ENCODE measurements at places on chromosomes 2 and 18. TPM values are rescaled to one million over a fixed set of nuclear protein-coding genes. Genes with fewer than 3 reads are reported as not detected.

GRCh38 chr18:8952769-8953760, 149.4 kb upstream of the NDUFV2 start:
- no peak overlapping the region for H3K27ac ChIP-seq
- no peaks in the 10 kb centered on the region for H3K27me3 ChIP-seq
- peaks cover 15% of the 10 kb centered on the region for H3K4me1 ChIP-seq
- no peaks in the 10 kb centered on the region for H3K36me3 ChIP-seq

GRCh38 chr18:76697441-76697901, 124.9 kb upstream of the ZNF236 start:
- H3K27me3 ChIP-seq = peaks cover 17% of the 10 kb centered on the region
- H3K4me1 ChIP-seq = no peaks in the 10 kb centered on the region
- no peaks in the 10 kb centered on the region for H3K36me3 ChIP-seq

GRCh38 chr2:223027442-223027841, 24.5 kb upstream of the KCNE4 start:
- peaks cover 13% of the 10 kb centered on the region for H3K4me1 ChIP-seq
- H3K27me3 ChIP-seq = no peaks in the 10 kb centered on the region
- no peak overlapping the region for H3K27ac ChIP-seq
- no peaks in the 10 kb centered on the region for H3K36me3 ChIP-seq
- DNase-seq = no peak
- H3K4me3 ChIP-seq = no peak overlapping the region

Gene SPIRE1
- total RNA-seq = 64.4 TPM

DNA sequence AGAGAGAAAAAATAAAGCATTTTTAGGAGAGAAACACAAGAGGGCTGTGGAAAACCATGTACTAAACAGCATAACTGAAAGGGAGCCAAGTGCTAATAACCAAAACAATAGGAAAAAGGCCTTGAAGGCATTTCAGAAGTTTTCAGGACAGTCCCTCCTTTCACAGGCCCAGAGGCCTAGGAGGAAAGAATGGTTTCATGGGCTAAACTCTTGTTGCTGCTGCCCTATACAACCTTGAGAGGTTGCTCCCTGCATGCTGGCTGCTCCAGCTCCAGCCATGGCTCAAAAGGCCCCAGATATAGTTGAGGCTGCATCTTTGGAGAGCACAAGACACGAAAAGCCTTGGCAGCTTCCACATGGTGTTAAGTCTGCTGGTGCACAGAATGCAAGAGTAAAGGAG, 267.4 kb upstream of the LRP1B start:
- H3K27me3 ChIP-seq = no peaks in the 10 kb centered on the region
- no peak overlapping the region for H3K4me3 ChIP-seq

Gene ASXL3
- total RNA-seq = not detected

DNA sequence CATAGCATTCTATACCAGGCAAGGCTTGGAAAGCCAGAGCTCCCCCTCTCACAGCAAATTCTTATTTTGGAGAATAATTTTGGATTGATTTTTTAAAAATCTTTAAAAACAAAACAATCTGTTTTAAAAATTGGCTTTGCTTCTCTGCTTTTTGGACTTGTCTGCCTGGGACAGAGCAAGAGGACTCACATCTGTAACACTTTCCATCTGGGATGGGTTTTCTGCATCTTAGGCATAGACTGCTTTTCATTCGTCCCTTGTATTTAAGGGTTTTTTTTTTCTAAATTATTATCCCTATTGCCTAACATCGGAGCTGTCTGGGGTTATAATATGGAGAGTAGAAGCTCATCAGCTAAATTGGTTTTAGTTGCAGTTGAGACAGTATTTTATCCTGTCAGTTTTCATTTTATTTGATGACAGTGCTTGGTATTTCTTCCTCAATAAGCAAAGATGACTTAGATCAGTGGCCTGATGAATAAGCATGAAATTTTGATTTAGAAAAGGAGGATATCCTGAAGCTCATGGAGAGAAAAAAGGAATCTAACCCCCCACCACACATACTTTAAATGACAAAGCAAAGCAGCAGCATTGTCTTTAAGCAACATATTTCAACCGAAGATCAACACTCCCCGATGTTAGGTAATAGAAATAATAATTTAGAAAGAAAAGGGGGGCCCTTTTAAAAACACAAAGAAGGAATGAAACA, 2.3 kb upstream of the FZD7 start:
- H3K36me3 ChIP-seq = peaks cover 7% of the 10 kb centered on the region
- no peaks in the 10 kb centered on the region for H3K27me3 ChIP-seq
- no peak for DNase-seq
- H3K4me1 ChIP-seq = peaks cover 29% of the 10 kb centered on the region
- peak overlapping the region; percentile 80 for H3K4me3 ChIP-seq

- no peaks in the 10 kb centered on the region for H3K4me1 ChIP-seq
- no peak overlapping the region for H3K27ac ChIP-seq
- no peaks in the 10 kb centered on the region for H3K36me3 ChIP-seq
- DNase-seq = no peak
- H3K4me3 ChIP-seq = no peak overlapping the region
Measured at GRCh38 chr2:5983511-5984272, 291.5 kb downstream of the SOX11 start.

- H3K27me3 ChIP-seq = no peaks in the 10 kb centered on the region
- peak overlapping the region; percentile 16 for H3K4me3 ChIP-seq
- peaks cover 4% of the 10 kb centered on the region for H3K36me3 ChIP-seq
- H3K4me1 ChIP-seq = peaks cover 85% of the 10 kb centered on the region
- DNase-seq = no peak
- peak overlapping the region; percentile 76 for H3K27ac ChIP-seq
Measured at GRCh38 chr2:199449956-199450355, 7.8 kb downstream of the SATB2 start.

GRCh38 chr18:6537475-6537874, 122.8 kb upstream of the L3MBTL4 start:
- H3K27ac ChIP-seq = no peak overlapping the region
- no peaks in the 10 kb centered on the region for H3K27me3 ChIP-seq
- H3K36me3 ChIP-seq = no peaks in the 10 kb centered on the region
- no peak overlapping the region for H3K4me3 ChIP-seq
- no peaks in the 10 kb centered on the region for H3K4me1 ChIP-seq

DNA sequence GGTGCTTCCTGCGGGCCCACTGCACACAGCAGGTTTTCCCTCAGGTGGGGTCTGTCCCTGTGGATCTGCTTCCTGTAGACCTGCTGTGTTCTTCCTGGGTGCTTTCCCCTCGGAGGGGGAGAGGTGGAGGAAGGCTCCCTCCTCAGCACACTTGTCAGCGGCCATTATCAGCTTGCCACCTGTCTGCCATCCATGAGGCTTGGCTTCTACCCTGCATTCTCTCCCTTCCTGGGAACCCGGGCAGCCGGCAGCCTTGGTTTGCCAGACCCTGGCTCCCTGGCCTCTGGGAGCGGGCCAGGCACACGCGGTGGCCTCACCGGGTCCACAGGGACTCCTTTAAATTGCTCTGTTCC, 58.5 kb downstream of the INPP5D start:
- no peaks in the 10 kb centered on the region for H3K36me3 ChIP-seq
- H3K27ac ChIP-seq = no peak overlapping the region
- H3K27me3 ChIP-seq = peaks cover 7% of the 10 kb centered on the region
- H3K4me3 ChIP-seq = no peak overlapping the region
- DNase-seq = no peak

DNA sequence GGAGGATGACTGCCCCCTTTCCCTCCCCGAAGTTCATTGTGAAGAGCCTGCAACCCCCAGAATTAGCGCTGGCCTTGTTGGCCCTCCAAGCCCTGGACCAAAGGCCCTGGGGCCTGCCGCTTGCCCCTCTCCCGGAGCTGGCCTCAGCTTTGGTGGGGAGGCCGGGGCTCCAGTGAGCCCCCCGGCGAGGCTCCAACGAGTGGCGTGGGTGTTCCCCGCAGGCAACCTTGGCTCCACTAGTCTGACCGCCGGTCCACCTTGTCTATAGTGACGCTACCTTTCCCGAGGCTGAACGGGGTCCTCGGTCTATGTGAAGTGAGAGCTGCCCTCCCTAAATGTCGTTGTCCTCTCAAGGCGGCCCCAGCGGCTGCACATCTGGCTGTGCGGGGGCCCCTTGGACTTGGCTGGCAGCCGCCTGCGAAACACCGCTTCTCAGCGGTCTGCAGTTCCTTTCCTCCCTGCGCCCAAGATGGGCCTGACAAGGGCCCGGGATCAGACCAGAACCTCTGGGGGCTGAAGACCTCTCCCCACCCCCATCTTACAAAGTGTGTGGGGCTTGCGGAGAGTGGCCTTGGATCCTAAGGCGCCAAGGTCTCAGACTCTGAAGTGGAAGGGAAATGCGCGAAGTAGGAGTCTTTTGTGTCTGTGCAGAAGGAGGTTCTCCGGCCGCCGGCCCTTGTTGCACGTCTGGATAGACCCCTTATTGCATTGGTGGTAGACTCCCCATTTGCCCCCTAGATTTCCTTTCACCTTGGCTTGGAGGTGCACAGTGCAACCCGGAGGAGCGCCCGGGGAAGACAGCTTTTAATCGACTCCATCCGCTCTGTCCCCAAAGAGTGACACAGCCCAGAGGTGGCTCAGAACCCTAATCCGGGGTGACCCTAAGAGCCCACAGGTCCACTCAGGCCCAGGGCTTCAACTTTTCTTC, 3.9 kb upstream of the HOXD10 start:
- H3K36me3 ChIP-seq = no peaks in the 10 kb centered on the region
- peaks cover 94% of the 10 kb centered on the region for H3K27me3 ChIP-seq
- no peaks in the 10 kb centered on the region for H3K4me1 ChIP-seq
- H3K27ac ChIP-seq = no peak overlapping the region

DNA sequence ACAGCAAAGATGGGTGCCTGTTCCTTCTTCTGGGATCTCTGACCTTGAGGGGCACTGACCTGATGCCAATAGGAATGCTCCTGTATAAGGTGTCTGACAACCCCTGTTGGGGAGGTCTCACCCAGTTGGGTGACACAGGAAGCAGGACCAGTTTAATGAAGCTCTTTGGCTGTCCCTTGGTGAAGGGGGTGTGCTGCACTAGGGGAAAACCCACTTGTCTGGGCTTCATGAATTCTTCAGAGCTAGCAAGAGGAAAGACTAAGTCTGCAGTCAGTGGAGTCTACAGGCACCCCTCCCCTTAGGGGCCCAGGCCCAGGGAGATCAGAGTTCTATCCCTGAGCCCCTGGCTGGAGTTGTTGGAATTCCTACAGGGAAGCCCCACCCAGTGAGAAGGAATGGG, 550.8 kb upstream of the CHAC2 start:
- no peak overlapping the region for H3K27ac ChIP-seq
- no peaks in the 10 kb centered on the region for H3K27me3 ChIP-seq
- no peak overlapping the region for H3K4me3 ChIP-seq
- no peaks in the 10 kb centered on the region for H3K36me3 ChIP-seq
- H3K4me1 ChIP-seq = no peaks in the 10 kb centered on the region

DNA sequence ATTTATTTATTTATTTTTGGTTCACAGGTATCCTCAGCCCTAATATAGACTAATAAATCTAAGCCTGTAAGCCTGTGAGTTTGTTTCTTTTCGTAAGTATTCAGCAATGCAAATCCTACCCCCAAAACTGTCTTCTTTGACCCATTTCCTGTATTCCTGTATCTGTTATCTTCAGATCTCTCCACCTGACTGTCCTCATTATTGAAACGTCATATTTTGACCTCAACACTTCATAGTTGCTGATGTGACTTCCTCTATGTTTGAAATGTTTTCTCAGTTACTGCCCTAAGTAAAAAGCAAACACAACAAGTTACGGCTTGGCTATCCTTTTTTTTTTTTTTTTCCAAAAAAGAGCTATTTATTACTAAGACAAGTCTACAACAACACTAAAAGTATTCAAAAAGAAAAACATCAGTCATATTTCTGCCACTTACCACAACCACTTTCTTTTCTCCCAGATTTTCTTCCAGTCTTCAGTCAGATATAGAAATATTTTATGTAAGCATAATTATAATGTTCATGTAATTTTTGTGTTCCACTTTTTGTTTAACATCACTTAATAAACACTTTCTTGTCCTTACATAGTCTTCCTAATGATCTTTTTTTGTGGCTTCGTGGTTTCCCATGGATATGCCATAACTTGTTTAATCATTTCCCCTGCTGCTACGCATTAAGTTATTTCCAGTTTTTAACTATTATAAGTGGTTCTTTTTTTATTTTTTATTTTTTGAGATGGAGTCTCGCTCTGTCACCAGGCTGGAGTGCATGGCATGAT, 45.0 kb upstream of the EML4 start:
- DNase-seq = no peak
- H3K27ac ChIP-seq = no peak overlapping the region
- no peaks in the 10 kb centered on the region for H3K27me3 ChIP-seq
- no peaks in the 10 kb centered on the region for H3K36me3 ChIP-seq
- no peak overlapping the region for H3K4me3 ChIP-seq

DNA sequence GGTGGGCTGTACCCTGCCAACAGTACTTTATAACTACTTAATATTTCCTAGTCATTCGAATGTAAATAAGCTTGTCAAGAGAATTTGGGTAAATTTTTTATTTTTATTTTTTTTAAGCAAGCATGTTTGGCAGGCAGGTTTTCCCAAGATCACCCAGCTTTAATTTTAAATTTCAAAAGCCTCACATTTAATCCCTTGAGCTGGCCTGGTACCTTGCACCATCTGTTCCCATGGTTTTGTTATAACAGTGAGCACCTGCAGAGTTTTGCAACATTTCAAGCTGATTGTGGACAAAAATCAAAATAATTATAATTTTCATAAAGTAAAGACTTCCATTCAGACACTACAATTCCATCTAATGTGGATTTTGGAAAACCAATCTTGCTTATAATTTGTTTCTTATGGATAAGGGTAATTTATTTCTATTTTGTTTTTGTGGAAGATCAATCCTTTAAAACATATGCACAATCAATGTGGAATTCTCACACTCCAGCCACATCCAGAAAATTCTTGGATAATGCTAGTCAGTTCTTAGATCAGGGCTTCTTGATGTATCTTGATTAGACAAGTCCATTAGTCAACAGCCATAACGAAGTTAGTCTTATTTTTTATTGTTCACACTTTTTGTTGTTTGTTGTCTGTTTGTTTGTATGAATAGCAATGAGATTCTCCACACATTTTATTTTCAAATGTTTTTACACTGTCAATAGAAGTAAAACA, 689.3 kb downstream of the NR4A2 start:
- H3K4me1 ChIP-seq = no peaks in the 10 kb centered on the region
- DNase-seq = no peak
- H3K27me3 ChIP-seq = no peaks in the 10 kb centered on the region

GRCh38 chr18:63236921-63237846, 82.4 kb downstream of the BCL2 start:
- H3K36me3 ChIP-seq = no peaks in the 10 kb centered on the region
- peaks cover 1% of the 10 kb centered on the region for H3K27me3 ChIP-seq
- H3K27ac ChIP-seq = peak overlapping the region; percentile 98
- DNase-seq = no peak
- peaks cover 19% of the 10 kb centered on the region for H3K4me1 ChIP-seq

- H3K4me3 ChIP-seq = no peak overlapping the region
- peak; percentile 44 for DNase-seq
- no peaks in the 10 kb centered on the region for H3K4me1 ChIP-seq
- no peak overlapping the region for H3K27ac ChIP-seq
- no peaks in the 10 kb centered on the region for H3K27me3 ChIP-seq
Measured at GRCh38 chr2:128646091-128646490, 327.4 kb upstream of the HS6ST1 start.

Gene TDRD15
- total RNA-seq = not detected

DNA sequence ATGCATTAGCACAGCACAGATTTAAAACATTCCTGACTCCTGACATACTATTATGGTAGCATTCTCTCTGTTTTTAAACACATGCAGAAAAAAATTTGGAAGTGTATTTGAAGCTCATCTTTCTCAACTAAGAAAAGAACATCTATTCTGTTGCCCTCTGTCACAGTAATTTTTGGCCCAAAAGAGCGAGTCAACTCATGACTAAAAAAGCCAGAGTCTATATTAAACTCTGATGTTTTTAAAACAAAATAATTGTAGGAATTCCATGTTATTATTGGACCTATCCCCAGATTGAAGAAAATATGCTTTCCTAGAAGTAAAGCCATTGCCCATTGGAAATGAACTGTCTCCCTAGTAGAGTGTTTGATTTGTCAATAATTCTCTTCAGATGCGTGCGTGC, 96.7 kb downstream of the CRIM1 start:
- H3K4me3 ChIP-seq = no peak overlapping the region
- peak overlapping the region; percentile 96 for H3K27ac ChIP-seq
- H3K27me3 ChIP-seq = no peaks in the 10 kb centered on the region

All from osteoblast (primary cell).